ENCODE measurements at places on chromosomes 2 and 18.

DNA sequence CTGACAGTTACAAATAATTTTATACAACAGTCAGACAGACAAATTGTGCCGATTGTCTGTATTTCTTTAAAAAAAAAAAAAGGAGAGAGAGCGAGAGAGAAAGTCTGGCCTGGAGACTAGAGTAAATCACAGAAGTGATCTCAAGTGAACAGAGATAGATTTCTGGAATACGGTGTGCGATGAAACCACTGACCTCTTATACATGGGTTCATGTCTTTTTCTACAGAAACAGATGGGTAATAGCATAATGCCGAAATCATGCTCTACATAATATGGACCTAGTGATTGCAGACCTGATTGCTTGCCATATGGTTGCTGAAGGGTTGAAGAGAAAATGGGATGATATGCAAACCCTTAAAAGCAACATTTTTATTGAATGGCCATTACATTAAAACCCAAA is 403.3 kb upstream of the FANCL start:
- DNase-seq, result no peak

GRCh38 chr18:70331456-70332097 is 42.7 kb downstream of the SOCS6 start:
- no peak for DNase-seq

DNA sequence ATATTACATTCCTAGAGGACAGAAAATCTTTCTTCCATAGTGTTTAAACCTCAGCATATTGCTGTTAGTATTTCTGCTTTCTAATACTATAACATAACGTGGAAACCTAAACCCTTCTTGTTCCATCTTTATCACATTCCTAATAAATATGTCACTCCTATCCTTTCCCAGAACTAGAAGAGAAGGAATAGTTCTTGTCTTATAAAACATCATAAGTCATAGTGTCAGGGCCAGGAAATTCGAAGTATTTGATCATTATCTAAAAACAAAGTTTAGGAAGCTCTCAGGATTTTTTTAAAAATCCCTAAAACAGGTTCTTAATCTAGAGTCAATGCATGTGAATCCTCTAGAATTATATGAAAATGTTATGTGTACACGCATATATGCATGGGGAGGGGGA is 2.0 kb downstream of the NHEJ1 start:
- no peak for DNase-seq

GRCh38 chr2:100589527-100589926 is 26.7 kb downstream of the PDCL3 start:
- no peak for DNase-seq

- no peak for DNase-seq
Observed at GRCh38 chr18:73240899-73241298, 373.1 kb upstream of the NETO1 start.

Data from fibroblast of skin of left biceps (primary cell).